ENCODE measurements at places on chromosomes 6 and 20.
A peak's percentile ranks its signal among the peaks of the same experiment; 100 is the strongest.

- DNase-seq = no peak
These were observed 140.8 kb downstream of the SLC16A10 start for GRCh38 chr6:111228094-111228493.

GRCh38 chr6:56043761-56044160, 168.4 kb upstream of the BMP5 start:
- DNase-seq = no peak

- no peak for DNase-seq
These were observed 54.6 kb downstream of the FYN start for GRCh38 chr6:111818539-111819226.

- peak; percentile 84 for DNase-seq
These were observed at the start of gene RREB1 for GRCh38 chr6:7107578-7108195. Gene RREB1, plus strand, starts transcription at chr6:7107961. Its CDS starts 73,951 bp downstream, at chr6:7181912.

DNA sequence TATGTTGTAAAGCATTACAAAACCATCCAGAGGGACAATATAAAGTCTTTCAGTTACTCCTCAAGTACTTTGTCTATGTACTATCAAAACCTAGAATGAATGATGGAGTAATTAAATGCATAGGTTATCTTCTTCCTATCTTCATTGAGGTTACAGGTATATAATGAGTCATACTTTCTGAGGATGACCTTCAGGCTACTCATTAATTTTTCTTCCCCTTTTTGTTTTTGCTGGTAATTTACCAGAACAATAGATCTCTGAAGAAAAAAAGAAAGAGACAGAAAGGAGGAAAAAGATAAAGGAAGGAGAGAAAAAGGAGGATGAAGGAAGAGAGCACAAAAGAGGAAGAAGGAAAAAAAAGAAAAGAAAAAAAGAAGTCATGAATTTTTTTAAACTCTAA, 398.4 kb downstream of the TBC1D32 start:
- no peak for DNase-seq

Data from NCI-H82 (cell line).